ENCODE measurements at places on chromosomes 7 and 10.
A peak's percentile ranks its signal among the peaks of the same experiment; 100 is the strongest.

DNA sequence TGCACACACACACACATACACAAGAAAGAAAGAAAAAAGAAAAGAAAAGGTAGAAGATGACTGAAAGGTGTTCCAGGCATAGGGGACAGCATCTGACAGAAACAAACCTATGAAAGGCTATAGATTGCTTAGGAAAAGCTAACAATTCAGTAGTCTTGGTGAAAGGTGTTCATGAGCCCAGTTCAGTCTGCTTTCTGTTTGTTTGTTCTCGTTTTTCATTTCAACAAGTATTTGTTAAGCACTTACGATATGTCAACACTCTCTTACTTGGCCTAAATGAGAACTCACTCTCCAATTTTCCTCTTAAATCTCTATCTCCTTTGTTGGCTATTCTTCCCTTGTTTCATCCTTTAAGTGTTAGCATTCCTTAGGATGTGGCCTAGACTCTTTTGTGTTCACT is 133.2 kb downstream of the GRM8 start:
- DNase-seq, result no peak

DNA sequence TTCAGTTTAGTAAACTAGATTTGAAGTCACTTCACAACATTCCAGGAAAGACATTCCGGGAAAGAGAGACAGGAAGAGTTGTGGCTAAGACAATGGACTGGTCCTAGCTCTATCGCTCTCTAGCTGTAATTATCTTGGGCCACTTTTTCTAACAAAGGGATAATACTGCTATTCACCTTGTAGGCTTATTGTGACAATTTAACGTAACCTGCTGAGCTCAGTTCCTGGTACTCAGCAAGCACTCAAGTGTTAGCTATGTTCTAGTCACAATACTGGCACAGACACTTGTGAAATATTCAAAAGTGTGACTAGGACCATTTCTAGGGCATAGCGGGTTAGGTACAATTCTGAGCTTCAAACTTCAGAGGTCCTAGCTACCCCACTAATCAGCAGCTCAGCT is 12.0 kb upstream of the NRCAM start:
- DNase-seq, result no peak

DNA sequence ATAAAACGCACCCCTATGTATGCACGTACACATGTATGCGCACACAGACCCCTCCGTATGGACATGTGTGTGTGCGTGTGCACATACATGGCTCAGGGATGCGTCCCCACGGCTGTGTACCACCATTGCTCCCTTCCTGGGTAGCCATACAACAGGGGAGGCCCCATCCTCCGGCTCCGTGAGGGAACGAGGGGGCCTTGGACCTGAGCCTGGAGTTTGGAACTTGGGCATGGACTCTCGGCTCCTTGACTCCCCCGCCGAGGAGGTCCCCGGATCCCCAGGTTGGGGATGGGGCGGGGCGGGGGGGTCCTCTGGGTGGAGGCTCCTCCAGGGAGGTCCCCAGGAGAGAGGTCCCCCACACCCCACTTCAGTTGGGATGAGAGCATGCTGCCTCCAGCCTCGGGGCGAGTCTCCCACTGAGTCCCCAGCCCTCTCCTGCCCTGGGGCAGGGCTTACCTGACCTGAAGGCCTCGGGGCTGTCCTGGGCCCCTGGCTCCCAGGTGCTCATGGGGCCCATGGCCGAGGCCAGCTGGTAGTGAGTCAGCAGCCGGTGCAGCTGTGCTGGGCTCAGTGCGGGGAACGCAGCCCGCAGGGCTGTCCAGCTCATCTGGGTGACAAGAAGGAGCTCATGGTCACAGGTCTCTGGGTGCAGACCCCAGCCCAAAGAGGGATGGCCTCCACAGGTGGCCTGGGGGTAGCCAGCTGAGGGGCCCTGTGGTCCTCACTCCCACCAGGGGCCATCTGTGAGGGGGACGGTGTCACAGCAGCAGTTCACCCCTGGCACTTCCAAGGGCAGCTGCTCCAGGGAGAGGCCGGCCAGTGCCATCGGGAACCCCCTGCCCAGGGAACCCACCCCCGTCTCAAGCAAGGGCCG is 29.9 kb downstream of the AP5Z1 start:
- DNase-seq, result no peak

DNA sequence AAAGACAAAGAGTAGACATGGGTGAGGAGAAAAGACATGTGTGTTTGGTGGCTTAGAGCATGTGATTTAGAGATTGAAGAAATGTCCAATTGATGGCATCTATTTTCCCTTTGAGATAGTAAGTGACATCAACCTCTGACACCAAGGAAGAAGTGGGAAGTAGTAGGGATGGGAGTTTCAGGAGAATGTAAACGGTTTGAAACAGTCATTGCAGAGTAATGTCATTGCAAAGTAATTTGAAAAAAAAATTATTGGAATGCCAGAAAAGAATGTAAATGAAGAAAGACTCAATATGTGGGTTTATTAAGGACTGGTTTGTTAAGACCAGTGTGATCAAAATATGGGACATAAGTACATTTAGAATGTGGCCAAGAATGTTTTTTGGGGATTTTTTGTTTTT is 26.6 kb downstream of the GNG11 start:
- DNase-seq, result peak; percentile 39

DNA sequence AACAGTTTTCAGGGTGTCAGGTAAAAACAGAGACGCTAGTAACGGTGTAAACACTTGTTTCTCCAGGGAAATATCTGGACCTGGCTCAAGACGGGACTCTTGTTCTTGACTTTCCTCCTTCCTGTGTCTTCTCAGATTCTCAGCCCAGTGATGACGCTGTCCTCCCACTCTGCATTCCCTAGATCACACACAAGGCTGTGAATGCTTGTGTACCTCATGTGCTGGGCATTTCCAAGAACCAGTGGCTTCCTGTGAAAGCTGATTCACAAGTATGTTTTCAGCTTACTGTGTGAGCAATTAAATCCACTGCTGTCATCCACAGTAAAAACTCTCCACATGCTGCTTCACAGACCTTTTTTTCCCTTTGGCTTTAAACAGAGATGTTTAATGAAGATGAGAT is 193.8 kb upstream of the DPP6 start:
- DNase-seq, result no peak

DNA sequence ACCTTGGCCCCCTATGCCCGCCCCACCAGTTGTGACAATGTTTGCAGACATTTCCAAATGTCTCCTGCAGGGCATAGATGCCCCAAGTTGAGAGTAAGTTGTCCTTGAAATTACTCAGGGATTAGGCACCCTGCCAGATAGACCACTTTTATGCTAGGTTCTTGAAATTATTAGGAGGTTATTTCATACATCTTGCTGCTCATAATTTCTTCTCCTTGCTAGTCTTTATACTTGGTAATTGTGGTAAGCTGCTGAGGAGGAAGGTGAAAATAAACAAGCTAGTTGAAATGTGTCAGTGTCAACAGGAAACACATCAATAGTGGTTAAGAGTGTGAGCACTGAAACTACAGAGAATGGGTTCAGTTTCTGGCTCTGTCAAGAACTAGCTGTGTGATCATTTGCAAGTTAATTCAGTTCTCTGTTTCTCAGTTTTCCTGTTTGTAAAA is 63.7 kb upstream of the AOAH start:
- DNase-seq, result no peak

DNA sequence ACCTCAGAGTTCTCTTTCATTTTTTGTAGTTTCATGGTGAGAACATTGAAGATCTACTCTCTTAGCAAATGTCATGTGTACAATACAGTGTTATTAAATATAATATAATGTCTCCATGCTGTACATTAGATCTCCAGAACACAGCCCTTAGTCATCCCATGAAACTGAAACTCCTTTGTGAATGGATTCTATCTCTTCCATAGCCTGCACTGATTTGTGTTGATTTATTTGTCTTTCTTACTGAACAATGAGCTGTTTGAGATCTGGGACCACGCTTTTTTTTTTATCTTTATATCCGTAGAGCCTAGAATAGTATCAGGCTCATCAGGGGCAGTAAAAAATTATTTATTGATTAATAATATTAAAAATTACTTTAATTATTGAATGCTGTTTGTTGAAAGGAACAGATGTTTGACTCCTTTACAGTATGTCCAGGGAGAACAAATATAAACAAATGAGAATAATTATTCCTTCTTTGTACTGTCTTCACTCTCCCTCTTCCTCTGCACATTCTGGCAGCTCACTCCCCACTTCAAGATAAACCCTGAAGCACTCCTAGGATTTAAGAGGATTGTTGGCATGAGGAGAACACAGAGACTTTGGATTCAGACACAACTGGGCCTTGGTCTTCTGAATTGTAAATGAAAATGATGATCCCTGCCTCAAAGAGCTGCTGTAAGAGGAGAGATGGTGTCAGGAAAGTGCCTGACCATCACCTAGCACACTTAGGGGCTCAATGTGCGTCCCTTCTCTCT is 81.6 kb upstream of the MSRB2 start:
- no peak for DNase-seq

GRCh38 chr7:22447762-22448161 is 52.2 kb downstream of the STEAP1B start:
- DNase-seq, result no peak

- DNase-seq, result no peak
Measured at GRCh38 chr7:77783545-77783944, 14.7 kb downstream of the TMEM60 start.

GRCh38 chr7:7793249-7793648 is 74.8 kb upstream of the RPA3 start:
- no peak for DNase-seq

DNA sequence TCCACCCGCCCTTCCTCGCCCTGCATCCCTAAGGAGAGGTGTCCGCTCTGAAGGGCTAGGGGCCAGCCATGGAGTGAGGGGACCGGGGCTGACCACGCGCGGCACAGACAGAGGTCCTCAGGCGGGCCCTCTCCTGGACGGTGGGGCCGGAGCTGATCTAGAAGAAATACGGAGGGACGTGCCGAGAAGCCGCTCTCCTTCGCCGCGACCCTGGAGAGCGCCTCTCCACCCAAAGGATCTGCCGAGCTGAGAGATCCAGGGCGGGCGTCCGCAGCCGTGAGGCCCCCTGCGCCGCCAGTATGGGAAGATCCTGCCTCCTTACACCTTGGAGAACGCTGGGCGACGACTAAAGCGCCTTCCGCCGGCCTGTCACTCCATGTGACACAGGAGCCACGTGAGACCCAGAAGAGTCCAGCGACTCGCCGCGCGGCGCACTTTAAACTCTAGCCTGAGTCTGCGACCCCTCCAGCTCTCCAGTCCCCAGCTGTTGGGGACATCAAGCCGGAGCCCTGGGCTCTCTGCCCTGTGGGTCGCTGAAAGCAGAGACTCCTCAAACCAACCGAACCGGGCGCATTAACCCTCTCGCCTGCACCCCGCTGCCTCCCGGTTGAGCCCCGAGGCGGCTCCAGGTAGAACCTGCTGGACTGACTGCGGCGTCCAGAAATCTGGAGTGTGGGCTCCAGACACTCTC is 1.5 kb upstream of the SFMBT2 start:
- no peak for DNase-seq

DNA sequence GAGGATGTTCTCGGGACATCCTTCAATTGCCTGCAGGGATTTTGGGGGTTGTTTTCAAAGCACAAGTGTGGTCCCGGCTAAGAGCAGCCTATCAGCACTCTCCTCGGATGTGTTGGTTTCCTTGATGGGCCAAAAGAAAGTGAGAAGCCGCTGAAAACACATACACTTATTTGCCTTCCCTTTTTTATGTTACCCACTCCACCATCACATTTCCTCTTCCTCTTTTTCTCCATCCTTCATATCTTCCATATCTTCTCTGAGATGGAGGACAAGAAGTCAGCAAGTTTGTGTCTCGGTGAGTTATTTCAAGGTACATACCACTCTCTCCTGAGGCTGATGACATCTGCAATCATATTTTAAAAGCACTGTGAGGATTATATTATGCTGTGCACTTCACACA is 64.0 kb downstream of the ZNF33B start:
- DNase-seq, result no peak

DNA sequence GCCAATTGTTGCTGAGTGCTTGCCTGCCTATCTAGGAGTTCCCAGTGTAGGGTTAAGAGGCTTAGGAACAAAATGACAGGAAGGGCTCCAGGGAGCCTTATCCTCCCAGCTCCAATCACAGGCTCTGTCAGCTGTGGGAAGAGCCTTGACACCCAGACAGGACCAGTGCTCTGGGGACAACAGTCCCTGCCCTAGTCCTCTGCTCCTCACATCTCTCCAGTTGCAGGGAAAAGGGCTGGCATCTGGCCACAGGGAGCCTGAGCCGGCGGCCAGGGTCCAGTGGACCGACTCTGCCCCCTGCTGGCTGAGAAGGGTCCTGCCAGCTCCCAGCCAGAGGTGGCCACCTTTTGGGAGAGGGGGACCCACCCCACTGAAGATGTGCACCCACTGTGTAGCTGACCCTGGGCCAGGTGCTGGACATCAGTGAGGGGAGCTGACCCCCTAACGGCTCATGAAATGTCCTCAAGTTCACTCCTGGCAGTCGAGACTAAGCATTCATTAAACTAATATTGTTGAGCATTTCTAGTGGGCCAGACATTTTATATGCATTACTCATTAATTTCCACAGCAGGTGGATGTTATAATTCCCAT is 17.6 kb downstream of the DNAJB12 start:
- no peak for DNase-seq

- no peak for DNase-seq
Measured at GRCh38 chr7:74494076-74494548, 40.4 kb downstream of the GTF2IRD1 start.

DNA sequence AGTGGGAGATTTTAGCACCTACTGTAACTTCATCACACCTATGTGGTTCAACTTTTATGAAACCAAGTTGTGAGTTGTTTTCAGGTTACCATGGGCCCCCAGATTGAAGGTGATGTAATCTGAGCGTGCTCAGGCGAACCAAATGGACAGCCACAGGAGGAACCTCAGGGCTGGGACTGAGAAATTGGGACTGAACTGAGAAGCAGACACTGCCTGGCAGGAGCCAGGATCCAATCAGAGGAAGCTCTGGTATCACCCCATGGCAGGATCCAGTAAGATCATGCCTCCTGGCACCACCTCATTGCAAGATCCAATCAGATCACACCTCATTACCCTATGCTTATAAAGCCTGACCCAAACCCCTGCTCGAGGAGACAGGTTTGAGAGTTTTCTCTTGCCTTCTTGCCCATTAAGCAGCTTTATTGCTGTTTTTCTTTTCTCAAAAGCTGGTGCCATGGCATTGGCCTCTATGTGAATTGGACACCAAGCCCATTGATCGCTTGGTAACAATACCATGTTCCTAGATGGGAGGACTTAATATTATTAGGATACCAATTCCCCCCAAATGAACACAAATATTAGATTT is 43.2 kb upstream of the GDF10 start:
- no peak for DNase-seq

DNA sequence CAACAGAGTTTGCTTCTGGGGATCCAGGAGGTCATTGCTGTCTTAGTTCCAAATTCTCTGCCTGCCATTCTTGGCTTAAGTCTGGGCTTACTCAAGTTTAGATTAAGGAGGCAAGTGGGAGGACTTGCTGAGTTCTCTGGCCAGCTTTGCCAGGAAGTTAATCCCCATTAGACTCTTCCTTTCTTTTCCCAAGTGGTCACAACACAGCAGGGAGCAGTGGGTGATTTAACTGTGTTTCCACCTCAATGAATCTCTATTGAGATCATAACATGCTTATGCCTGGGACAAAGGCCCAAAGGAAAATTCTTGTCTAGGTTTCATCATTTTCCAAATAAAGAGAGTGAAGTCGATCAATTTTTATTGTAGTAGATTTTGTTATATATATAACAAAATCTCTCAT is 1159.6 kb downstream of the SORCS3 start:
- DNase-seq, result no peak

All from BJ (cell line).